Activated naive CD8-positive, alpha-beta T cell treated with anti-CD3 and anti-CD28 coated beads for 36 hours (primary cell): ENCODE measurements at places on chromosomes 1 and 21. TPM values are rescaled to one million over a fixed set of nuclear protein-coding genes. Genes with fewer than 3 reads are reported as not detected.

GRCh38 chr1:70827030-70827429, 220.6 kb downstream of the PTGER3 start:
- H3K4me1 ChIP-seq = no peaks in the 10 kb centered on the region
- no peaks in the 10 kb centered on the region for H3K27me3 ChIP-seq
- H3K36me3 ChIP-seq = no peaks in the 10 kb centered on the region
- H3K27ac ChIP-seq = no peak overlapping the region

- H3K4me1 ChIP-seq = peaks cover 53% of the 10 kb centered on the region
- no peaks in the 10 kb centered on the region for H3K27me3 ChIP-seq
- no peak overlapping the region for H3K27ac ChIP-seq
- H3K4me3 ChIP-seq = peak overlapping the region; percentile 92
- DNase-seq = no peak
Measured at GRCh38 chr1:241637046-241637590, 3.1 kb downstream of the CHML start.

DNA sequence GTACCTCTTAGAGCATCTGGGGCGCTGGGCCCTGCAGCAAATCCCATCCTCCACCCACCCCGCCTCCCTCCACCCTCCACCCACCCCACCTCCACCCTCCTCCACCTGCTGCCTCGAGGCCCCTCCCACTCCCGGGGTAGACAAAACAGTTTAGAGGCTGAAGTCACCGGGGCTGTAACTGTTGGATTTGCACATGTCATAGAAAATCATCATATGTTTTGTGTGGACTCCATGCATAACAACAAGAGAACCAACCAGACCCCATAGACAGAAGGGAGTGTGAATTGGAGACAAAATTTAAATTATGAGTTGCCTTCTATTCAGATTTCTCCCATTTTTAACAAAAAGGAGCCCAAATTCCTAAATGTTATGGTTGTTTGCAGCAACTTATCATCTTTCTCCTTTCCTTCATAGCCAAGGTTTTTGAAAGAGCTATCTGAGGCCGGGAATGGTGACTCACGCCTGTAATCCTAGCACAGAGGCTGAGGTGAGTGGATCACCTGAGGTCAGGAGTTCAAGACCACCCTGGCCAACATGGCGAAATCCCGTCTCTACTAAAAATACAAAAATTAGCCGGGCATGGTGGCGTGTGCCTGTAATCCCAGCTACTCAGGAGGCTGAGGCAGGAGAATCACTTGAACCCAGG, 28.2 kb upstream of the LGALS8 start:
- no peaks in the 10 kb centered on the region for H3K36me3 ChIP-seq
- DNase-seq = no peak
- peaks cover 32% of the 10 kb centered on the region for H3K27me3 ChIP-seq
- H3K4me3 ChIP-seq = no peak overlapping the region
- peaks cover 8% of the 10 kb centered on the region for H3K4me1 ChIP-seq

DNA sequence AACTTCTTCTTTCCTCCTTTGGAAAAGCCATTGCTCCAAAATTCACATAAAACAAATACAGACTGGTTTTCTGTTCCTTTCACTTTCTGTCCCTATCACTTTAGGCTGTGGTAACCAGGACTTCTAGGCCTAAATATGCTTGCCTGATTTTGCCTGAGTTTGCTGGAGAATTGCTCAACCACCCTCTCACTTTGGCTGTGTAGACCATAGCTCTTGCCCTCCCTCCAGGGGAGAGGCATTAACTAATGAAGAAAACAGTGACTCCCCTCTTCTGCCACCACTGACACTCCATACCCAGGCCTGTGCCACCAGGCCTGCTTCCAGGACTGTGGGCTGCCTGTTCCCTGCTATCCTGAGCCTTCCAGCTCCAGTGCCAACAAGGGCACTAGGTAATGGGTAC, 163.5 kb downstream of the TOMM20 start:
- H3K4me3 ChIP-seq = no peak overlapping the region
- H3K4me1 ChIP-seq = peaks cover 61% of the 10 kb centered on the region
- H3K27me3 ChIP-seq = no peaks in the 10 kb centered on the region
- H3K27ac ChIP-seq = peak overlapping the region; percentile 92
- no peak for DNase-seq

GRCh38 chr1:7110321-7110720, 325.1 kb downstream of the CAMTA1 start:
- no peaks in the 10 kb centered on the region for H3K36me3 ChIP-seq
- no peaks in the 10 kb centered on the region for H3K4me1 ChIP-seq
- no peak for DNase-seq
- H3K27ac ChIP-seq = no peak overlapping the region

DNA sequence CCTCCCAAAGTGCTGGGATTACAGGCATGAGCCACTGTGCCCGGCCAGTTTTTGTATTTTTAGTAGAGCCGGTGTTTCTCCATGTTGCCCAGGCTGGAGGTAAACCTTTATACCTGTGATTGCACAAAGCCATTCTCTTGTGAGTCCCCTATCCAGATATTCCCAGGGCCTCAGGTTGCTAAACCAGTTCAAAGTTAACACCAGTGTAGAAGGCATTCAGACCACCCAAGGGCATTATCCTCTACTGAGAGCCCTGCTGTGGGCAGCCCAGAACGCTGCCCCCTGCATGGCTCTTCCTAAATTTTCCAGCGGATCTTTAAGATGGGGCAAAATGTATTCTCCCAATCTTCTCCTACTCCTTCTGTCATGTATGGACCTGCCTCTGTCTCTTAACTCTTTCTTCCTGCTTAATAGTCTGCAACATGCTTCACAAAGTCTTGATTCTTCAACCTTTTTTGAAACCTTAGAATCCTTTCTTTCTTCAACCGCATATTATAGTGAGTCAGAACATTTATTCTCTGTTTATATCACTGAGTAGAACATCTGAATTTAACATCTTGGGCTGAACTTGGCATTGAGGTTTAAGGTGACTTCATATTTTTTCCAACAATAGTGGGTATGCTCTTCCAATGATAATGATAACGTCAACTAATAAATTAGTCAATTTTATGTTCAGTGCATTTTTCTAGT, 36.0 kb downstream of the UBE4B start:
- no peak overlapping the region for H3K27ac ChIP-seq
- peaks cover 13% of the 10 kb centered on the region for H3K4me1 ChIP-seq
- no peaks in the 10 kb centered on the region for H3K27me3 ChIP-seq
- no peak overlapping the region for H3K4me3 ChIP-seq

RHBG gene
- not detected for total RNA-seq

LRRC38 gene
- not detected for total RNA-seq
